ENCODE measurements at places on chromosomes 7 and 10. TPM values are rescaled to one million over a fixed set of nuclear protein-coding genes. Genes with fewer than 3 reads are reported as not detected.

Gene EIF5AL1
- 0.13 TPM for total RNA-seq

Gene DMBT1
- total RNA-seq: not detected

Gene NCAPG2
- 5.6 TPM for total RNA-seq

Gene C7orf33
- not detected for total RNA-seq

Gene NMT2
- 14.6 TPM for total RNA-seq

DNA sequence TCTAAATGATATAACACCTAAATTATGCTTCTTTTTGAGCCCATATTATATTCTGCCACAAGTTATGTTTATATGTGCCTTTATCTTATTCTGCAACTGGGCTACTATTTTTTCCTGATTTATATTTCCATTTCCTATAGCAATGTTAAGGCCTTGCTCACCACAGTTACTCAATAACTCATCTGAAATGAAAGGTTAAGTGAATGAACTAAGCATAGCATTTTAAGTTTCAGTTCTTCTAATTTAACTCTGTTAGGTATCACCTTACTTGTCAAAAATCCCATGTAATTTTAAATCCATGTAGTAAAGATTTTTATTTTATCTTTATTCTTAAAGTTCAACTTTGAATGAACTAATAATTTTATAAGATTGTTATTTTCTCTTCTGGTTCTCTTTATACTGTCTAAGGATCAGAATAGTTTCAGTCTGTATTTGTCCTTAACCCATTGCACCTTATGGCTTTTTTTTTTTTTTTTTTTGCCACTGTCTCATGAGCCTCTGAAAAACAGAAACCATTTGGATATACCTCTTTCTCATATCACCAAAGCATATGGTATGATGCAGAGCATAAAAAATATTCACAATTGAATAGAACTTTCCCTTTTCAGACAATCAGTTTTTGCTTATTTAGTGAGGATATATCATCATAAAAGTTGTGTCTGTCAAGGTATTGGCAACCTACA, 301.8 kb upstream of the ZWINT start:
- DNase-seq: no peak

DNA sequence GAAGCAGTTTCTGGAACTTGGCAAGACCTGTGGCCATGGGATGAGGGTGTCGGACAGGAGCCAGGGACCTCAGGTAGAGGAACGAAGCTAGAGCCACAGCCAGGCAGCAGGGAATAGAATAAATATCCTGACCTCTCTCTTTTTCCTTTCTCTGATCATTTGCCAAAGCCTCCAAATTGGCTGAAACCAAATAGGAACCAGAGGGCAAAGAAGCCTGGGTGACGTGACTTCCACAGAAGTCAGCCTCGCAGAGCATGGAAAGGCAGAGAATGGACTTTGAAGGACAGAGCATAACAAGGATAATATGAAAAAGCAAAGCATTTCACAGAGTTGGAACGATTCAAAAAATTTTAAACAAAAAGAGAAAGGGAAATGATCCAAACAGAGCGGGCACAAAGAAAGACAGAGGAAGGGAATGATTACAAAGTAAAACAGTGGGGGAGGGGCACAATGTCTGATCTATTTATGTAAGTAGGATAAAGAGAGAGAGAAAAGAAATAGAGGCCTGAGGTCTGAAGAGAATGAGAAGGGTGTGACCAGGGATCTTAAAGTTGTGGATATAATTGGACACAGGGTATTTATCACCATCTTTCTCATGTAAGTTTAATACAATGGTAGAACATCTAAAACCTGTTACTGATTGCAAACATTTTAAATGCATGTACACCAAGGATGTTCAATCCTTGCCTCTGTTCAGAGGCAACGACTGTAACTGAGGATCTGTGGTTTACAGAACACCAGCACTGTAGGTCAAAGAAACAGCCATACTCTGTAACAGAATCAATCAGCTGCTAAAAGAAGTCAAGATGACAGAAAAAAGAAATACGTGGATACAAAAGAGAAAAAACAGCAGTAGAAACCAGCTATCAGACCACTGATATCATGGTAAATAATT, 4.5 kb upstream of the ZEB1 start:
- DNase-seq: no peak

DNA sequence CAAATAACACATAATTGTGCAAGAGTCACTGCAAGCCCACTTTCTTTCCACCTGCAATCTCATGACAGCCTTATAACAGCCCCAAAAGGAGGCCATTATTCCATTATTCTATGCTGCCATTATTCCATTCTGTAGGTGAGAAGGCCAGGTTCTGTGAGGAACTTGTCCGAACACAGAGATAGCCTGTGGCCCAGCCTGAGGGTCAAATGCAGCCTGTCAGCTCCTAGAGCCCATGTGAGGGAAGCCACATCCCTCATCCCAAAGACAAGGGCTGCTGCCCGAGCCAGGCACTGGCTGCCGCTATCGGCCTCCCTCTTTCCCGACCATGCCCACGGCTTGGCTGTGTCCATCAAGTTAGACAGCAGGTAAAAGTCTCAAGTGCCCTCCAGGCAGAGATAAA, 24.1 kb upstream of the C10orf71 start:
- no peak for DNase-seq

GRCh38 chr10:89114846-89115625, 92.1 kb downstream of the CH25H start:
- no peak for DNase-seq

- DNase-seq: no peak
These were observed 129.6 kb upstream of the ANKRD1 start for GRCh38 chr10:91050371-91051034.

GRCh38 chr7:131046246-131046645, 281.4 kb upstream of the MKLN1 start:
- DNase-seq: no peak

- DNase-seq: no peak
These were observed 528.9 kb downstream of the CNTNAP2 start for GRCh38 chr7:146645383-146645976.

- no peak for DNase-seq
These were observed 2.0 kb downstream of the PPP1R17 start for GRCh38 chr7:31688996-31689395.

GRCh38 chr10:86197166-86197790, 169.3 kb downstream of the GRID1 start:
- DNase-seq: no peak

- DNase-seq: no peak
These were observed 353.4 kb downstream of the DNAJB6 start for GRCh38 chr7:157690058-157690832.

DNA sequence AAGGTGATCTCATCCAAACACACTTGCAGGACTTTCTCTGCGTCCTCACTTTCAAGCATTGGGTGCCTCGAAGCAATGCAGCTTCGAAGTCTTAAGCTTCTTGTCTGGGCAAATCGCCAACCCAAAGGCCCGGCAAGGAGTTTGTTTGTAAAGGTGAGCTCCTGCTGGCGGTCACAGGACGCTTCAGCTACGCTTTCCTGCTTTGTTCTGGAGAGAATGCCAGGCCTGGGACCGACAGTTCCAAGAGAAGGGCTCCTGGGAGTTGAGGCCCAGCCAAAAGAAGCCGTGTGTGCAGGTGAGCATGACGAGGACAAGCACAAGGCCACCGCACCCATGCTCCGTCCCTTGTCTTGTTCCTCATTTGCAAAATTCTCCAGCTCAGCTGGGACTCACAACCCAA, 106.6 kb upstream of the DOCK1 start:
- no peak for DNase-seq

- DNase-seq: no peak
These were observed at the start of gene C1QL3 for GRCh38 chr10:16521311-16522016. Gene C1QL3 (minus strand): TSS chr10:16521879. CDS start chr10:16521065, 814 bp downstream.

DNA sequence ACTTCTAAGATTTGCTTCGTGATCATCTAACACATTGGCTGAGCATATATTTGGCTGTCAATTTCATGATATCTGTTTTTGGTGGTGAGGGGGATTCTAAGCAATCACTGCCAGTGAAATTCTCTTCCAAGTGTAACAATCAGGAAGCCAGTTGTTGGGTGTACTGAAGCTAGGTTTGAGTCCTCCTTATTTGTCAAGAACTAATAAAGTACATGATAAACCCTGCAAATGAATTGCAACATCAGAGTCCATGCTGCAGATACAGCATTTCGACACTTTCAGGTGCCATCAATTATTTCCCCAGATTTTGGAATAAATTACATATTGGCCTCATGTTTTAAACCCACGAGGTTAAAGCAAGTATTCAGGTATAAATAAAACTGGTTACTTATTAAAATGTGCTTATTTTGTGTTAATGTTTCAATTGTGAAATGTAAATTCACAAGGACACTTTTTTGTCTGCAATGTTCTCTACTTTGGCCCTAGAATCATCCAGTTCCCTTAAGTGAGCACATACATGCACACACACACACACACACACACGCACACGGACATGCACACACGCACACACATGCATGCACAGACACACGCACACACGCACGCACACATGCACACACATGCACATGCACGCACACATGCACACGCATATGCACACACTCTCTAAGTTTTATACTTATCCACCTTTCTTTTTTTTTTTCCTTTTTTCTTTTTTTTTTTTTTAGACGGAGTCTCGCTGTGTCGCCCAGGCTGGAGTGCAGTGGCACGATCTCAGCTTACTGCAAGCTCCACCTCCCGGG, 510.2 kb upstream of the KLF6 start:
- no peak for DNase-seq

GRCh38 chr10:20956843-20957242, 59.7 kb upstream of the NEBL start:
- no peak for DNase-seq

DNA sequence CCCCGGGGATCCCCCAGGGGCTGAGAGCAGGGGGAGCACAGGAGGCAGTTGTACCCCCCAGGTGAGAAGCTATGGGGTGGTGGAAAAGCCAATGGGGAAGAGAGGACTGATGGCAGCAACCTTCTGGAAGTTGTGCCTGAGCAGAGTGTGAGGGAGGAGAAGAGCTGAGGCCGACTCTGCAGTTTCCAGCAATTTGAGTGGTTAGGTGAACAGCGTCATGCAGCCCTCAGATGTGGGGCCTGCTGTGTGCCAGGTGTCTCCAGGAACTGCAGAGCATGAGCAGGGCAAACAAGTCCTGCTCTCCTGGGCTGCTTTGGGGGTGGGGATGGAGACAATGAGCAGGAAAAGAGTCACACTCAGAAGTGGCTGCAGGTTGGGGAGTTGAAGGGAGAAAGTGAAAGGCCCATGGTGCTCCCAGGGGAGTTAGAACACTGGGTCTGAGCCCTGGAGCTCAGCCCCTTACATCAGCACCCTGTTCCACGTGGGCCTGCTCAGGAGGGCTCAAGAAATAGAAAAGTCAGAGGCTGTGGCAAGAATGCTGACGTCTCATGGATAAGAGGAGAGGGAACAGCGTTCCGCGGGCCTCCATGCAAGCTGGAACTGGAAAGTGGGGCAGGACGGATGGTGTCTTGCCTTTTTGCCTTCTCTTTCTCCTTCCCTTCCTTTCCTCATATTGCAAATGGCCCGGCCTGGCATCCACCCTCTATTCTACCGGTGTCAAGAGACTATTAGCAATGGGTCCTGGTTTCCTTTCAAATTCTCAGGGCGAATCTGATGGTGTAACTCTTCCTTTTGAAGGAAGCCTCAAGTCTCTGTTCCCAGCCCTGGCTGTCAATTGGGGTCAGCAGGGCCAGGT, 4.0 kb upstream of the AFAP1L2 start:
- DNase-seq: no peak

GRCh38 chr10:70604106-70604505, 1.6 kb upstream of the PRF1 start:
- no peak for DNase-seq

GRCh38 chr10:44384601-44385025, 284 bp downstream of the CXCL12 start:
- no peak for DNase-seq

DNA sequence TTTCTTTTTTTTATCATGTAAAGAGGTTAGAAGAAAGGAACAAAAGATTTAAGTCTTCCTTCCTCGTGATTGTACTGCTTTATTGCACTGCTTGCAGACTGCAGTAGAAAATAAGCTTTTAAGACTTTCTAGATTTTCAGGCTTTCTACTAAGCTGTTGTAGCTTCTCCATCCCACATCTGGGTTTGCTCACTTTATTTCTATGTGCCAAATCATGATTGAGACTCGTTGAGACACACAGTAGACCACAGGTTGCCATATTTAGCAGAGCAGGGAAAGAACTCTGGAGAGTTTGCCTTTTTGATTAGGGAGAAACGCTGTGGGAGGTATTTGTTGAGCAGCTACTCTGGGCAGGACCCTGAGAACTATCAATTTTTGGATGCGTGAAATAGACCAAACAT, 89.2 kb upstream of the BTBD16 start:
- no peak for DNase-seq

- DNase-seq: no peak
These were observed 126.6 kb downstream of the EMX2 start for GRCh38 chr10:117669122-117669521.

DNA sequence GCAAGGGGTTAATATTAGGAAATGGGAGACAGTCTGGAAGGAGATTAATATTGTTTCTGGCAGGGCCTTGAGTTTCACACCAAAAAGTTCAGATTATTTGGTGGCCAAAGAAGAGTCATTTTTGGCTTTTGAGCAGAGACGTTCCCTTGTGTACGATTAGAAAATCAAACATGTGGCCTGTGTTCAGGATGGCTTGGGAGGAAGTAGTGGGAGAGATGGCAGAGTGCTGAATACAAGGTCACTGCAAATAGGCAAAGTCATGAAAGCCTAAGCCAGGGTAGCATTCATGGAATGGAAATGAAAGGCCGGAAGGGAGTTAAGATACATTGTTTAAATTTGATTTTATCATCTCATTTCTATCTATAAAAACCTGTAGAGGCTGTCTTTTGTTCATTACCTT, 9.5 kb upstream of the GGCT start:
- no peak for DNase-seq

DNA sequence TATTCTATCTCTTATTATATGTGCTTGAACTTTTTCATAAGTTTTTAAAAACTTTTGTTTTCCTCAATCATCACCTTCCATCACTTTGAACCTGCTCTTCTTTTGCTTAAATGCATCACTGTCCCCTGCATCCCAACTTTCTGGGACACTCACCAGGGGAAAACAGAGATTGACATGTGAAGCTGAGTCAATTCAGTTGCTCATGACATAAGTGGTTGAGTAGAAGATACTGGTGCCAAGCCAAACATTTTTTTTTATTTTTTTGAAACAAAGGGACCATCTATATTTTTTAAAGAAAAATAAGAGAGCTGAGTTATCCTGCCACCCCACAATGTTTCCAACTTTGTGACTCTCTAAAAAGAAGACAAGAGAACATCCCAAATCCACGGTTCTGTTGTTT, 61.8 kb upstream of the AHR start:
- no peak for DNase-seq
